ENCODE measurements at places on chromosomes 1 and 21.

DNA sequence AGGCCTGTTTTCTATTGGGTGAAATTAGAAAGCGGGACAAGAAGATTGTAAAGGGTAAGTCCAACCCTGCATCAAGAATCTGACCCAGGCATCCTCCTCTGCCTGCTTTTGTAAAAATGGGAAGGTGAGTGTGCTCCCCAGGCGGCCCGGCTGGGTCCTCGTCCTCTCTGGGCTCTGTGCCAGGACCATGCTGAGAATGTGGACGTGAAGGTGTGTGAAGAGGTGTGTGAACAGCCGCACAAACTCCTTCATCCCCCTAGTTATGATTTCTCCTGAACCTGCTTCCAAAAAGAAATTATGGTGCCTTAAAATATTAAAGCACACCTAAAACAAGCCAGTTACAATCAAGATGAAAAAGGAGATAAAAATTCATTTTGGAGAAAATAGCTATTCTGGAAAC, 185.7 kb downstream of the IGSF21 start:
- DNase-seq = no peak

DNA sequence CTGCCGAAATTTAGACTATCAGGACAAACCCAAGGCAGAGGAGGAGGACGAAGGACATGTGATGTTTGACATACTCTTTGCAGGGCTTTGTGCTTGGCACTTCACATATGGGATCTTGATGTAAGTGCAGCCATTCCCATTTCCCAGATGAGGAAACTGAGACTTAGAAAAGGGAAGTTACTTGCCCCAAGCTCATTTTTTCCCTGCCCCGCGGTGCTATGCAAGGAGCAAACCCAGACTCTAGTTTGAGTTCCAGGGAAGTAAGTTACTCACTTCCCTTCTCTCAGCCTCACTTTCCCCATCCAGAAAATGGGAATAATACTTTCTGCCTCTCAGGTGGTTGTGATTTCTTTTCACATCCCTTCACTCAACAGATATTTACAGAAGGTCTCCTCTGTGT, 4.5 kb upstream of the FOXO6 start:
- DNase-seq = no peak

GRCh38 chr1:6041432-6042062, 4.1 kb upstream of the KCNAB2 start:
- DNase-seq = no peak

- no peak for DNase-seq
Measured at GRCh38 chr1:211604548-211604947, 25.6 kb upstream of the SLC30A1 start.

GRCh38 chr1:180155182-180155682, 563 bp downstream of the QSOX1 start:
- DNase-seq = peak; percentile 23

DNA sequence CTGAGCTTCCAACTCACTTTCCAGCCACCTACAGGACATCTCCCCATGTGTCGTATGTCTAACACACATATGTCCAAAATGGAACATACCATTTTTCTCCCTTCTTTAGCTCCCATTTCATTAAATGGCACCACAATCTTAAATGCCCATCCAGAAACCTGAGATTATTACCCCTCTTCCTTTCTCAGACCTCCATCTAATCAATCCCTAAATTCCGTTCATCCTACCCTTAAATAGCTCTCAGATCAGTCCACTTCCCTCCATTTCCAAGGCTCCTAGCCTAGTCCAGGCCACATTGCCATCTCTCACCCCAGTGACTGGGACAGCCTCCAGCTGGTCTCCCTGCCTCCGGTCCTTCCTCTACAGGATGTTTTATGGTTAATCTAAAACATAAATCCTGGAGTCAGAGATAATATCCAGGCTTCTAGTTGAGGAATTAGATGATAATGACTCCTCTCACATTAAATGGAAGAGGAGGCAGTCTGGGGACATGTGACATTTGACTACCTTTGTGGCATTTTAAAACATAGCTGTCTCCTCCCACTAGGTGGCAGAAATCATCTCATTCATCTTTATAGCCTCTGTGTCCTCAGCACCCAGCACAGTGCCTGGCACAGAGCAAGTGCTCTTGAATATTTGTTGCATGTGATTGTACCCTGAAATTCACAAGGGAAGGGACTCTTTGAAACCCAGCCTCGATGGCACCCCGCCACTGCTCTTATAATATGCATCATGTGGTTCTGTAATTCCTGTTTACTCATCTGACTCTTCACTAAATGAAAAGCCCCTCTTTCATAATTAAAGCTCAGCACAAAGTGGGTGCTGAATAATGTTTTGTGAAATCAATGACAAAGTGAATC, 102.3 kb downstream of the TMEM53 start:
- DNase-seq = no peak
